Activated T-cell treated with anti-CD3 and anti-CD28 coated beads for 4 hours (primary cell): ENCODE measurements at places on chromosomes 12 and 14.

- no peak for DNase-seq
Observed at GRCh38 chr12:38880288-38880687, 25.1 kb downstream of the CPNE8 start.

DNA sequence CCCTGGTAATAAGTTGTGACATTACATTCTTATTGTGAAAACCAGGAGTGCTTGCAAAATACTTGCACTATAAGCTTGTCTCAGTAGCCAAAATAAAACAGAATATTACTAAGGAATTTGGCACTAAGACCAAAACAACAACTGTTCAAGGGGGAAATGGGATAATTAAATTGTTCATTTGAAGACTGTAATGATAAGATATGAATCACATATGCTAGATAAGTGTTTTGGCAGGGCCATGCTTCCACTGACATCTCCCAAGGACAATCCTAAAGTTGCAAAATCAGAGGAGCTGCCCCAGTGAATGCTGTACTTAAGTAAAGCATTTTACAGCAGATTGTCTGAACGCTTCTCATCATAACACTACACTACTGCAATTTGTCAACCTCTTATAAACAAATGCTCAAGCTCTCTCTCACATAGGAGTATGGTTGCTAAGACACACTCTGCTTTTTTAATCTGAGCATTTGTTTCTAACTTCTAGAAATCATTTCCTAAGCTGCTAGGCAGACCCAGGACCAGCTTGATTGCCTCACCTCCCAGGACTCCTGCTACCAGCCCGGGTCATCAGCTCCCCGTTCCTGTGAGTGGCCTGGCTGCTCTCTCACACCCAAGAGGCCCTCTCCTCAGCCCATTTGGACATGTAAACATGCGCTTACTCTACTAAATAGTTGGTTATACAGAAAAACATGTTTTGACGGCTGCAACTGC is 191.5 kb downstream of the PAX9 start:
- no peak for DNase-seq

DNA sequence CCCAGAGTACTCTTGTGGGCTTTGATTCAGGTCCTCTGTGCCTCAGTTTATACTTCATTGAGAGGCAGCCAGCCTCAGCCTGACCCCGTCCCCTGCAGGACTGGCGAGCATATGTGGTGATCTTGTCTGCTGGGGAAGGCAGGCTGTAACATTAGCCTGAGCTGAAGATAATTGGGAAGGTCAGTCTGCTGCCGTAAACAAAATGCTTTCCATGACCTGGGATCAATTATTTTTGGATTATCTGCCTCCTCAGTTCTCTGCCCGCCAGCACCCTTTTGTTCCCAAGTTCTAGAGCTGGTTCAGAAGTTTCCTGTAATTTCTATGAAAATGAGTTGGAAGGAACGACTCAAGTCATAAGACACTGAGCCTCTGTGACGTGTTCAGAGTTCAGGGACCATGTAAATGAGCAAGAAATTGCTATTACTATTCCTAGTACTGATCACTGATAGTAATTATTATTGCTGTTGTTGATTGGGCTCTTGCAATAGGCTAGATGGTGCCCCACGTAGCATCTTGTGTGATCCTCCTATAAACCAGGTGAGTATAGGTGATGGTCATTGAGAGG is 4.5 kb downstream of the ORAI1 start:
- no peak for DNase-seq

GRCh38 chr14:51253880-51254279 is 13.8 kb downstream of the TMX1 start:
- DNase-seq, result no peak

DNA sequence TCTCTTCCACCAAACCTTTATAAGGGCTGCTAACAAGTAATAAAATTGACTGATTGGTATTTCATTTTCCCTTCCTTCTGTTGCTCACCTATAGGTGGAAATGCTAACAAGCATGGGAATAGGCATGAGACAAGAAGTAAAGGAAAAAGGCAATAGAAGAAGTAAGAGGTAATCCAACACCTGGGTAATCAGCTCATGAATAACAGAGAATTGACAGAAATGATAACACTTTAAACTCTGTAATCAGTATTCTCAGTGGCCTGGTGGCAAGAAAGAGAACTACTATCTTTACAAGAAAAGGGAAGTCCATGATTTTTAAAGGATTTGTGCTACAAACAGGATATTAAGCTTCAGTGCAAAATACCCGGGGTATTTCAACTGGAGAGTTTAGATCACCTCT is 737.8 kb downstream of the RERGL start:
- DNase-seq, result no peak

DNA sequence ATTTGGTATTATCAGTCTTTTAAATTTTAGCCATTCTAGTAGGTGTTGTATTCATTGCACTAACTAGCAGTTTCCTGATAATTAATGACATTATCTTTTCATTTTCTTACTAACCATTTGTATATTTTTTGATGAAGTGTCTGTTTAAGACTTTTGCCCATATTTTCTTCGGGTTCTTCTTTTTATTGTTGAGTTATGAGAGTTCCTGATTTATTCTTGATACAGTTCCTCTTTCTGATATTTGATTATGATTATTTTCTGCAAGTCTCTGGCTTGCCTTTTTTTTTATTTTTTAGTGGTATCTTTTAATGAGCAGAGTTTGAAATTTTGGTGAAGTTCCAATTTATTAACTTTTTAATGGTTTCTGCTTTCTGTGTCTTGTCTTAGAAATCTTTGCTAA is 6.2 kb upstream of the RNU6-7 start:
- no peak for DNase-seq

- no peak for DNase-seq
Observed at GRCh38 chr12:80472236-80472635, 28.2 kb downstream of the PTPRQ start.

- no peak for DNase-seq
Observed at GRCh38 chr12:100857418-100857817, 62.8 kb downstream of the ANO4 start.

GRCh38 chr12:105756961-105757360 is 381.8 kb downstream of the NUAK1 start:
- DNase-seq, result no peak

DNA sequence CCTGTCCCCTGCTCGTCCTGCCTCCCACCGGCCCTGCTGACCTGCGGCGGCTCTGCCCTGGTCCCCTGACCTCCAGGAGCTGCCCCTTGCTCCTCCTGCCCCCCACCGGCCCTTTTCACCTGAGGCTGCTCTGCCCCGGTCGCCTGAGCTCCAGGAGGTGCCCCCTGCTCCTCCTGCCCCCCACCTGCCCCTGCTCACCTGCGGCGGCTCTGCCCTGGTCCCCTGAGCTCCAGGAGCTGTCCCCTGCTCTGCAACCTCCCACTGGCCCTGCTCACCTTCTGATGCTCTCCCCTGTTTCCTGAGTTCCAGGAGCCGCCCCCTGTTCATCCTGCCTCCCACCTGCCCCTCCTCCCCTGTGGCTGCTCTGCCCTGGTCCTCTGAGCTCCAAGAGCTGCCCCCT is 101.3 kb downstream of the TMEM121 start:
- DNase-seq, result no peak

DNA sequence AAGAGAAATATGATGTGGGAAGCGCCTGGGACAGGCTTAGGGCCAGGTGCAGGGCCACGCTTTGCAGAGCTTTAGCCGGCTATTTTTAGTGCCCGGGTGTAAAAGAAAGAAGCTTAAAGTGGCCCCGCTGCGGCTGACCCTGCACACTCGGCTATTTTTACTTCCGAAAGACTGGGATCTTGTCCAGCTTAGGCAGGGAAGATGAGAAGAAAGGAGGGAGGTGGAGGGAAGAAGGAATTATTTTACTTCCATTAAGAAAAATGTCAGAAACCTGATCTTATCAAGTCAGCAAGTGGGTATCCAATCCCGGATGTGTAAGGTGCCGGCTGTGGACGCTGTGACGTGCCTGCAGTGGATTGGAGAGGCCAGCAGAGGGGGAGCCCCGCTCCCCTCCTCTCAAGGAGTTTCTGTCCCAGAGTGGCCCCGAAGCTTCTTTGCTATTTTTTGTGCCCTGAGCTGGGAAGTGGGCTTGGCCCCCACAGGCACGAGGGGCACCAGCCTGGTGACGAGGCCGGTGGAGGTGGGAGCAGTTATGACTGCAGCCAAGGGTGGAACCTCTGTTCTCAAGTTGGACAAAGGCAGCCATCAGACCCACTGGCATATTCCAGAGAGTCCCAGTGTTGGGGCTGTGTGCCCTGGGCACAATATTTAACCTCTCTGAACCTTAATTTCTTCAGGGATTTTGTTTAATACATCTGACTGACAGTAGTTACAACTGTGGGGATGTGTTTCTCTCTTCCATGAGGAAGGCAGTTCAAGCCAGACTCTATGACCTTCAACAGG is 97.7 kb downstream of the ESRRB start:
- DNase-seq, result no peak

DNA sequence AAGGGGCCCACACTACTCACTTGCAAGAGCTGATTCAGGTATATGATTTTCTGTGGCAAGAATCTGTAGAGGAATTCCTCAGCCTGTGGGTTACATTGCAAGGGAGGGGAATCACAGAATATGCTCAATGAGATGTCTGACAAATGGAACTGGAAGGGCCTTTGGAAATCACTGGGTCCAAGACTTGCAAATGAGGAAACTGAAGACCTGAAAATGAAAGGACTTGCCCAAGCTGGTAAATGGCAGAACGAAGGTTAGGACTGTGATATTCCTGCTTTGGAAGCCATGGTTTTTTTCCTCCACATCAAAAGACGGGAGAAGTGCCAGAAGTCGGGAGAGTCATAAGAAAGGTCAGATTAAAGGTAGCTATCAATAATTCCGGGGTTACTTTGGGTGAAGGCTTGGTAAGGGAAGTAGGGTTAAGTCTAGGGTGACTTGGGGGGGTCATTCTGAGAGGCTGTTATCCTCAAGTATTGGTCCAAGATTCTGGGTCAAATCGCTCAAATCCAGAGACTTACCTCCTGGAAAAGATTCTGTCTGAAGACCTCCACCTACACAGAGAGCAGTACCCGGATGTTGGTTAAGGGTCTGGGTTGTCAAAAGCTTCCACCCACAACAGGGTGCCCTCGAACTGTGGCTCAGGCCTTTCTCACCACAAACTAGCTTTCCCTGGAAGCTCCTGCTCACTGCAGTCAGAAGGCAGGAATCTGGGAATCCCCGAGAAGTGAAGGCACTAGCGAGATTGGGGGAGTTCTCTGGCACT is 539 bp downstream of the PSME2 start:
- no peak for DNase-seq

- no peak for DNase-seq
Observed at GRCh38 chr12:27431185-27431584, 15.4 kb upstream of the SMCO2 start.

GRCh38 chr12:132071040-132071810 is 72.9 kb downstream of the DDX51 start:
- DNase-seq, result no peak

GRCh38 chr12:117098361-117099217 is 627 bp downstream of the TESC start:
- DNase-seq, result peak; percentile 5

- DNase-seq, result no peak
Observed at GRCh38 chr14:92704036-92704804, 44.2 kb downstream of the LGMN start.

GRCh38 chr14:75521415-75522199 is 662 bp upstream of the BATF start:
- no peak for DNase-seq

GRCh38 chr14:94113908-94114588 is 3.5 kb downstream of the IFI27 start:
- no peak for DNase-seq
